ENCODE measurements at places on chromosomes 7 and 10. TPM values are rescaled to one million over a fixed set of nuclear protein-coding genes. Genes with fewer than 3 reads are reported as not detected.

GRCh38 chr7:94223375-94224084 is 171.2 kb upstream of the COL1A2 start:
- no peak overlapping the region for H3K4me3 ChIP-seq
- H3K36me3 ChIP-seq: no peaks in the 10 kb centered on the region
- no peaks in the 10 kb centered on the region for H3K27me3 ChIP-seq
- H3K27ac ChIP-seq: no peak overlapping the region
- H3K4me1 ChIP-seq: no peaks in the 10 kb centered on the region

- H3K27ac ChIP-seq: no peak overlapping the region
- no peaks in the 10 kb centered on the region for H3K36me3 ChIP-seq
- no peaks in the 10 kb centered on the region for H3K4me1 ChIP-seq
- H3K4me3 ChIP-seq: no peak overlapping the region
- DNase-seq: no peak
Measured at GRCh38 chr10:27620430-27621397, 116.6 kb downstream of the RAB18 start.

DNA sequence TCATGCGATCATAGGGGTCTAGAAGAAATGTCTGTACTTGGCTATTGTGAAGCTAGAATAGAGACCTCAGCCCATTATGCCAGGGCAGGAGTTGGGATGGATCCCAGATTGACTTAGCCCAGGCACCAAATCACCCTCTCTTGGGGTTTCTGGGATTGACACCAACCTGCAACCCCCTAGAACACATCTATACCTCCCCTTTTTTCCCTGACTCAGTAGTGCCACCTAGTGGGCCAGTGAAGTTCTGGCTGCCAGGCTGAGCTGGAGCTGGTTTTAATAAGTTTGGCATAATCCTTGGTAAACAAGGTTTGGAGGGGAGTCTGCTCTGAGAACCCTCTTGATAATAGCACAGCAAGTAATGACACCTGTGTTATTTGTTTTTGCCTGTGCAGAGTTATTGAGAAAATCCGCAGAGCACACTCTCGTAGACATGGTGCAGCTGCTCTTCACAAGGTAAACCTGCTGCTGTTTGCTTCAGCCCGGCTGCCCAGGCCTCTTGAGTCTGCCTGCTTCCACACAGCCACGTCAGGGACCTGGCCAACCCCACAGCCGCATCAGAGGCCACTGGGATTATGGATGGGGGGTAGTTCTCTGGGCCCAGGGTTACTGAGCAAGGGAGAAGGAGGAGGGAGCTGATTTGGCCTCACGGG is 43.3 kb upstream of the NFKB2 start:
- H3K4me1 ChIP-seq: no peaks in the 10 kb centered on the region
- no peak overlapping the region for H3K4me3 ChIP-seq
- DNase-seq: peak; percentile 68
- H3K27me3 ChIP-seq: no peaks in the 10 kb centered on the region

DNA sequence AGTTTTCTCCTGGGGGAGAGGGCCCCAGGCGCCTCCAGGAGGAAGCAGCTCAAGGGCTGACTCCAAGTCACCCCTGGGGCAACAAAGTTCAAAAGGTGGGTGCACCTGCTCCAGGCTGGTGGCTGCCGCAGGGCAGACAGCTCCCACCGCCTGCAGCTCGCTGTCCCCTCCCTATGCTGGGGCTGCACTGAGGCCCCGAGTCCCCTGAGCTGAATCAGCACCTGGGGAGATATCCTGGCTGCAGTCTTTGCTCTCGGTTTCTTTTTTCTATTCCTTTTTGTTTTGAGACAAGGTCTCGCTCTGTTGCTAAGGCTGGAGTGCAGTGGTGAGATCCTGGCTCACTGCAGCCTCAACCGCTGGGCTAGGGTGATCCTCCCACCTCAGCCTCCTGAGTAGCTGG is 183.4 kb downstream of the DNAJB6 start:
- no peak for DNase-seq
- no peaks in the 10 kb centered on the region for H3K36me3 ChIP-seq
- peaks cover 64% of the 10 kb centered on the region for H3K27me3 ChIP-seq
- peaks cover 42% of the 10 kb centered on the region for H3K4me1 ChIP-seq
- no peak overlapping the region for H3K27ac ChIP-seq

GRCh38 chr7:99272476-99273045 is at the start of gene MYH16:
Gene MYH16, plus strand, starts transcription at chr7:99272839.
- H3K36me3 ChIP-seq: no peaks in the 10 kb centered on the region
- no peak for DNase-seq
- peaks cover 8% of the 10 kb centered on the region for H3K4me1 ChIP-seq
- H3K27ac ChIP-seq: no peak within 1 kb of the TSS
- H3K27me3 ChIP-seq: peaks cover 67% of the 10 kb centered on the region

GRCh38 chr10:50585921-50586739 is 37.6 kb downstream of the SGMS1 start:
- H3K27me3 ChIP-seq: no peaks in the 10 kb centered on the region
- peak overlapping the region; percentile 68 for H3K27ac ChIP-seq
- H3K36me3 ChIP-seq: peaks cover 48% of the 10 kb centered on the region

DNA sequence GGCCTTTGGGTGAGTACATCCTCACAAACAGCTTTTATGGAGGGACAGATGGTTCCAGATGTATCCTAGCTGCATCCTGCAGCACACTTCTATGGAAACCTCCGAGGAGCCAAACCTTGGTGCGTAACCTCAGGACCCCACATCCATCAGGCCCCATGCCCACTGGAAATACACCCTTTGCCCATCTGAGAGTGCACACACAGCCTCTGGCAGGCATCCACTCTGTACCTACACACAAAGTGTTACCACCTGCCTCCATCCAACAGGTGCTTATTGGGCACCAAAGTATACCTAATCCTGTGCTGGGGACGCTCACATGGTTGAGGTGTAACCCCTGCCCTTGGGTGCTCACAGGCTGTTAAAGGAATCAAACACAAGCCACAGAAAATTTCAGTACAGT is 117.9 kb downstream of the ADCY1 start:
- no peak for DNase-seq
- H3K27ac ChIP-seq: no peak overlapping the region
- H3K36me3 ChIP-seq: no peaks in the 10 kb centered on the region
- H3K4me3 ChIP-seq: no peak overlapping the region
- peaks cover 22% of the 10 kb centered on the region for H3K27me3 ChIP-seq
- no peaks in the 10 kb centered on the region for H3K4me1 ChIP-seq

- no peaks in the 10 kb centered on the region for H3K4me1 ChIP-seq
- no peak for DNase-seq
- no peak overlapping the region for H3K27ac ChIP-seq
- no peaks in the 10 kb centered on the region for H3K36me3 ChIP-seq
Measured at GRCh38 chr7:115559877-115560276, 470.7 kb downstream of the TFEC start.

DNA sequence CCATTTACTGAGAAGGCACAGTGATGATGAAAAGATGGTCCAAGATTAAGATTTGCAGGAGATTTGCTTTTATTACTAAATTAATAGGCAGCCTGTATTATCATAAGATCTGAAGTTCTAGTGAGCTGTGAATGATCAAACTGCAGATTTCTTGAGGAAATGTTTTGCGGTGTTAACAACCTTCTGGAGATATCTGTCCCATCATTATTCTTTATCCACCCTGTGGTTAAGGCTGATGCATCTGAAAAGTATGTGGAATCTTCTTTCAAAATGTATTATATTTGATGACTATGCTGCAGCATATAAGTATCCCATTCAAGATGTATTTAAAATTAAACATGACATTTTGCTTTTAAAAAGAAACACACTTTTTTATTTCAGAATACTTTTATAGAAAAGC is 150.3 kb downstream of the POLR1F start:
- no peak for DNase-seq
- no peak overlapping the region for H3K27ac ChIP-seq
- H3K4me1 ChIP-seq: no peaks in the 10 kb centered on the region
- no peak overlapping the region for H3K4me3 ChIP-seq

DNA sequence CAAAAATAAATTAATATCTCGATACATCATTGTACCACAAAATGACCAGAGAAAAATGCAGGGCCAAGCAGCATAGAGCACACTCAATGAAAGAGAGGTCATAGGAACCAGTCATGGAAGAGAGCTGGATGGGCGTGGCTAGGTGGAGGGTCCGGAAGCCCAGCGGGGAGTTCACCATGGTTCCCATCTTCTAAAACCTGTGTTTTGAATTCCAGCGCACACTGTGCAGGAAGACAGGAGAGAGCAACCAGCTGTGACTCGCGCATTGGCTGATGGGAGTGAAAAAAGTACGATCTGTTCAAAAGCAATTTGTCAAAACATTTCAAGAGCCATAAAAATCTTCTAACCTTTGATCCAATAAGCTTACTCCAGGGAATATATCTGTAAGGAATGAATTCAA is 125.2 kb upstream of the NANOS1 start:
- H3K4me1 ChIP-seq: no peaks in the 10 kb centered on the region
- H3K36me3 ChIP-seq: no peaks in the 10 kb centered on the region
- H3K27ac ChIP-seq: no peak overlapping the region
- peaks cover 7% of the 10 kb centered on the region for H3K27me3 ChIP-seq

DNA sequence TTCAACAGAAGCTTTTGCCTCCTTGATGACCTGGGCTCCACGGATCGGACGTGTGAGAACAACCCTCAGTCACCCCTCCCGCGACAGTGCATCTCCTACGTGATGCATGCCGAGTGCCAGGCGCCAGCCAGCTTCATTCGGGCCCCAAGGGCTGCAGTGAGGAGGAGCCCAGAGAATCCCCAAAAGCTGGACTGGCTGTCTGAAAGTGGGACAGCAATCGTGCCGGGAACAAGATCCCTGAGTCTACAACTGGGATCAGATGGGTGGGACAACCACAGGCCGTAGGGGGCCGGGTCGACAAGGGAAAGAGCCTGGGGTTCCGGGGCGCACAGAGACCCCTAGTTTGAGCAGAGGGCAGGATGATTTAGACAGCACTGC is 27.2 kb downstream of the EBF3 start:
- no peak for DNase-seq
- no peaks in the 10 kb centered on the region for H3K4me1 ChIP-seq
- no peak overlapping the region for H3K4me3 ChIP-seq
- no peaks in the 10 kb centered on the region for H3K27me3 ChIP-seq
- no peak overlapping the region for H3K27ac ChIP-seq

DNA sequence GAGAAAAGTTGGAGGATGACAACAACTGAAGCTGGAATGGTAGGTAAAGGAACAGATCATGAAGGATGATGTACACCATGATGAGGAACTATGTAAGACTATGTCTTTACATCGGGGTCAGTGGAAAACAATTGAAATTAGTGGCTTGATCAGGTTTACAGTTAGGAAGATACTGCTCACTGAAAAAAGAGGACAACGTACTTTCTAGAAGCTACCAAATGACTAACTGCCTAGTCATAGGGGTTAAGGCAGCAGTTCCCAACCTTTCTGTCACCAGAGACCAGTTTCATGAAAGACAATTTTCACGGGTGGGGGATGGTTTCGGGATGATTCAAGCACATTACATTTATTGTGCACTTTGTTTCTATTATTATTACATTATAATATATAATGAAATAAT is 91.6 kb upstream of the ANKRD1 start:
- no peaks in the 10 kb centered on the region for H3K4me1 ChIP-seq
- H3K27me3 ChIP-seq: no peaks in the 10 kb centered on the region
- DNase-seq: no peak
- H3K36me3 ChIP-seq: no peaks in the 10 kb centered on the region
- no peak overlapping the region for H3K27ac ChIP-seq
- no peak overlapping the region for H3K4me3 ChIP-seq

GRCh38 chr10:127872011-127872761 is 20.6 kb downstream of the CLRN3 start:
- no peak overlapping the region for H3K4me3 ChIP-seq
- H3K4me1 ChIP-seq: no peaks in the 10 kb centered on the region
- no peak overlapping the region for H3K27ac ChIP-seq
- no peaks in the 10 kb centered on the region for H3K36me3 ChIP-seq

GRCh38 chr7:22182149-22182548 is 174.8 kb downstream of the RAPGEF5 start:
- H3K4me1 ChIP-seq: no peaks in the 10 kb centered on the region
- H3K27ac ChIP-seq: no peak overlapping the region
- H3K4me3 ChIP-seq: no peak overlapping the region
- no peaks in the 10 kb centered on the region for H3K27me3 ChIP-seq
- no peak for DNase-seq

- H3K4me1 ChIP-seq: no peaks in the 10 kb centered on the region
- no peaks in the 10 kb centered on the region for H3K27me3 ChIP-seq
- DNase-seq: no peak
- H3K27ac ChIP-seq: no peak overlapping the region
Measured at GRCh38 chr10:57320416-57320815, 947.3 kb downstream of the IPMK start.

GRCh38 chr7:154296443-154296842 is 244.2 kb downstream of the DPP6 start:
- H3K36me3 ChIP-seq: no peaks in the 10 kb centered on the region
- no peak overlapping the region for H3K4me3 ChIP-seq
- no peak for DNase-seq
- H3K4me1 ChIP-seq: no peaks in the 10 kb centered on the region
- H3K27ac ChIP-seq: no peak overlapping the region
- H3K27me3 ChIP-seq: peaks cover 35% of the 10 kb centered on the region

DNA sequence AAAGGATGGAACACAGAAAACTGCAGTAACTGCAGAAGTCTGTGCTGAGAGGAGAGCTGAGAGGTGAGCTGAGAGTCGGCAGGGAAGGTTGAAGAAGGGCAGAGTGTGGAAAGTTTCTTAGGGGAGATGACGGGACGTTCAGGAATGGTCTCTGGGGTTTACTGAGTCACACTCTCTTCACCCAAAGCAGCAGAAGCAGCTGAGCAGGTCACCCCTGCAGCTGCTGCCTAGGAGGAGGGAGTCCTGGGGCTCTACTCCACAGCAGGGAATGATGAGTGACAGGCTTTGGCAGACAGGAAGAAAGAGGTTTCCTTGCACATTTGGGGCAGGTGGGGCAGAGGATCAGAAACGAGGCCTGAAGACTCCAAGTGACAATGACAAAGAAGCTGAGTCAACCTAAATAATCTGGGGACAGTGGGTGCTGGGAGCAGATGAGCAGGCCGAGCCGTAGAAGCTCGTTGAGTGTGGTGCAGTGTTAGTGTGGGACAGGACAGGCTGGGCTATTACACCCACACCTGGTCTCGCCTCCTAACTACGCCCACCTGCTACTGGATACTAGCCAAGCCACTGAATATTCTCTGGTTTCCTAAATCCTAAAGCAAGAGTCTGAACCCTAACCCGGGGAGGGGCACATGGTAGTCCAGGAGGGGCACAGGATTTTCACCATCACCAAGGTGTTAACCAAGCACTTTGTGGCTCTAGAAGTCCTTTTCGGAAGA is 24.9 kb downstream of the BEND7 start:
- H3K4me1 ChIP-seq: no peaks in the 10 kb centered on the region
- no peak for DNase-seq
- no peaks in the 10 kb centered on the region for H3K27me3 ChIP-seq

GHRHR gene
- not detected for total RNA-seq

PNLIP gene
- 1.1 TPM for total RNA-seq

PRSS37 gene
- not detected for total RNA-seq

ADIRF gene
- total RNA-seq: not detected

Data from K562 (cell line).